ENCODE measurements at places on chromosomes 12 and 14.

- no peak for DNase-seq
Observed at GRCh38 chr14:88289234-88289633, 33.8 kb downstream of the KCNK10 start.

DNA sequence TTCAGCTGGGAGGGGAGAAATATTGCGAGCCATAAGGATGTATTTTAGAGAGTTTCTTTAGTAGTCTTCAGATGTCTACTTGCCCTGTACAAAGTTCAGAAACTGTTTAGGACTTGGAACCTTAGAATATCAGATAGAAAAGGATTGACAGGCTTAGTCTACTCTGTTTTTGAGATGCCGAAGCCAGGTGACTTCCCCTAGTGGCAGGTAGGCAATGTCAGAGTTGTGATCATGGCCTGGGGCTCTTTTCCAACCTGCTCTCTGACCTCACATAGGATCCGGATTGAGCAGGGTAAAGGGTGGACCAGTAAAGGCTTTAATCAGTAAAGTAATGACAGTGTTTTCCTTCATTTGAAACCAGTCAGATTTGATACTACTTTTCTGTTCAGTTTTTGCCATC lies 59.6 kb downstream of the PRKCH start:
- no peak for DNase-seq

DNA sequence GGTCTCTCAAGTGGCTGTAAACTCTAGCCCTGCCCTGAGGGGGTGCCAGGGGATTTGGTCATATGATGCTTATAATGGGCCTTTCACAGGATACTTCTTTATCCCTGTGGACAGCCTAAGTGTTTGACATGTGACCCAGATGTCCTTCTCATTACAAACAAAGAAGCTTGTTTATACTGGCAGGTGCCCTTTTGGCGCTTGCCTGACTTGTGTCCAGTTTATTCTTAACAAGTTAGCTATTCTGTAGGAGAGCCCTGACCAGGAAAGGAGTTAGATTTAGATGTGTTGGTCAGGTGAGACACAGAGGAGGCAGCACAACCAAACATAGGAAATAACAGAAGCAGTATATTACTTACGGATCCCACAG lies 51.9 kb downstream of the CCDC91 start:
- no peak for DNase-seq

DNA sequence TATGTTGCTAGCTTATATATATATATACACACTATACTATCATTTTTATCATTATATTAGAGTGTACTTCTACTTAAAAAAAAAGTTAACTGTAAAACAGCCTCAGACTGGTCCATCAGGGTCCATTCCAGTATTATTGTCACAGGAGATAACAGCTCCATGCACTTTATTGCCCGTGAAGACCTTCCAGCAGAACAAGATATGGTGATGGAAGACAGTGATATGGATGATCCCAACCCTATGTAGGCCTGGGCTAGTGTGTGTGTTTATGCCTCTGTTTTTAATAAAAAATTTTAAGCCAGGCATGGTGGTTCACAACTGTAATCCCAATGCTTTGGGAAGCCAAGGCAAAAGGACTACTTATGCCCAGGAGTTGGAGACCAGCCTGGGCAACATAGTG lies 86.2 kb downstream of the GCH1 start:
- no peak for DNase-seq

GRCh38 chr12:111283521-111283920 lies 85.4 kb downstream of the PHETA1 start:
- no peak for DNase-seq

- DNase-seq = no peak
Observed at GRCh38 chr14:25095736-25096437, 45.9 kb upstream of the STXBP6 start.

DNA sequence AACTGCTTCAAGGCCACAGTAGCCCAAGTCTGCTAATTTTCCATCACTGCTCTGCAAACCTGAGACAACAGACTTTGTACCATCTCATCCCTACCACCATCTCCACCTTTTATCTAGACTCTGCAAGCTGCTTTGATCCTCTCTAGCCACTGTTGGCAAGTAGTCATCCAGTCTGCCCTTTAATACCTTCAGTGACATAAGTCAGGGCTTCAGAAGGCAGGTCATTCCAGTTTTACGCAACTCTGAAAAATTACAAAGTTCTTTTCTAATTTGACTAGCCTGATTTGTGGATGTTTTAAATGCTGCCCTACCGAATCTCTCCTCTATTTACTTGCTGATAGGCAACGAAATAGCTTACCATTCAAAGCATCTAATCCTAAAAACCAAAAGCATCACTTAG lies 2.8 kb downstream of the FERMT2 start:
- no peak for DNase-seq

- DNase-seq = no peak
Observed at GRCh38 chr12:26727482-26728204, 105.4 kb downstream of the ITPR2 start.

DNA sequence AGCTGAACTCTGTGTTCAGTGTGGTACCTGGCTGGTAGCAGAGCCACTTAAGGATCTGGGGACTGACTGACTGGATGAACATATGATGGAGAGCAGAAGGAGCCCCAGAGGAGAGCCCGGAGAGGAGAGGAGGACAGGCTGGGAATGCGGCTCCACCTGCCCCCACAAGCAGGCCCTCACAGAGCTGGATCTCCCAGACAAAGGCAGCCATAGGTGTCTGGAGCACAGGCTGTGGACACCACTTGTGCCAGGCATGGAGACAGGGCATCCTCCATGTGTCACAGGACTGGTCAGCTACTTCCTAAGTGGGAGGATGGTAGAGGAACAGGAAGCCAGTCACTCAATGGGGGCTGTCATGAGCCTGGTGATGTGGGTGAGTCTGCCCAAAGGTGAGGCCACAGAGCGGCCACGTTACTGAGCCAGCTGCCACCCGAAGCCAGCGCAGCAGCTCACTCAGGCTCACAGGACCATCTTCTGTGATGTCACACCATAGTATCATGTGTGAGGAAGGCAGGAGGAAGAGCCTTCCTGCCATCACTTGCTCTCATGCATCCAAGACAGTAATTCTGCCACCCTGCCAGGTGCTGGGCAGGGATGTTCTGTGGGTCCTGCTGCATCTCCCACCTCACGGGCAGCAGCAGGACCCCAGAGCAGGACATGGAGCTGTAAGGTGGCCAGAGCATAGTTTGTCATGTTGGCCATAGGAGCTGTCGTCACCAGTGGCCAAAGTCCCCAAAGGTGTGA lies 72.1 kb downstream of the PRIMA1 start:
- DNase-seq = no peak

DNA sequence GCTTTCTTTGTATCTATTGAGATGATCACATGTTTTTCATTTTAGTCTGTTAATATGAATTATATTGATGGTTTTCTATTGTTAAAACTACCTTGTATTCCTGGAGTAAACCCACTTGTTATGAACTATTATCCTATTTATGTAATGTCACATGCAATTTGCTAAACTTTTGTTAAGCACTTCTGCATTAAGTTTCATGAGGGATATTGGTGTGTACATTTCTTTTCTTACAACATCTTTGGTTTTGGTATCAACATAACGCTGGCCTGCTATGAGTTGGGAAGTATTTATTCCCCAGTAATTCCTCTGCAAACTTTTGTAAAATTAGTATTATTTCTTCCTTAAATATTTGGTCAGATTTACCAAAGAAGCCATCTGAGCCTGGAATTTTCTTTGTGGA lies 46.5 kb upstream of the AMIGO2 start:
- no peak for DNase-seq

DNA sequence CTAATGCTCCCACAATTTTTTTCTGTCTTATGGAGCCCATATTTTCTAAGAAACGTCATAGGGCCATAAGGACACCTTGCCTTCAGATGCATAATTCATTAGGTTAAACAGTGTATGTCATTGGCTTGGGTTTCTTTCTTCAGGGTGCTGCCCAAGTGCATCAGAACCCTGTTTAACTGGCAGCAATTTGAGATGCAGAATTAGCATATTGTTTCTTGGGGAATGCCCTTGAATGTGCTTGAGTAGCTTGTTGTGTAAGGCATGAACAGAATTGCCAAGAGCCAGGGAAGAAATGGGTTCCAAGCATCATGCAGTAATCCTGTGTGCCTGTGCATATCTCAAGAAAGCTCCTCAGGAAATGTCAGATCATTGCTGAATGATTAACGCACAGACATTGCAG lies 277.2 kb downstream of the SYT1 start:
- DNase-seq = no peak

All from ACHN (cell line).